Left renal cortex interstitium (tissue), 4 donors: ENCODE measurements at places on chromosomes 13 and 19.

GRCh38 chr19:18329035-18329376 is 6.1 kb upstream of the LSM4 start:
- DNase-seq, result no peak

GRCh38 chr13:93947651-93948050 is 531.8 kb downstream of the DCT start:
- no peak for DNase-seq

- no peak for DNase-seq
Measured at GRCh38 chr13:79492313-79492798, 11.4 kb downstream of the NDFIP2 start.

DNA sequence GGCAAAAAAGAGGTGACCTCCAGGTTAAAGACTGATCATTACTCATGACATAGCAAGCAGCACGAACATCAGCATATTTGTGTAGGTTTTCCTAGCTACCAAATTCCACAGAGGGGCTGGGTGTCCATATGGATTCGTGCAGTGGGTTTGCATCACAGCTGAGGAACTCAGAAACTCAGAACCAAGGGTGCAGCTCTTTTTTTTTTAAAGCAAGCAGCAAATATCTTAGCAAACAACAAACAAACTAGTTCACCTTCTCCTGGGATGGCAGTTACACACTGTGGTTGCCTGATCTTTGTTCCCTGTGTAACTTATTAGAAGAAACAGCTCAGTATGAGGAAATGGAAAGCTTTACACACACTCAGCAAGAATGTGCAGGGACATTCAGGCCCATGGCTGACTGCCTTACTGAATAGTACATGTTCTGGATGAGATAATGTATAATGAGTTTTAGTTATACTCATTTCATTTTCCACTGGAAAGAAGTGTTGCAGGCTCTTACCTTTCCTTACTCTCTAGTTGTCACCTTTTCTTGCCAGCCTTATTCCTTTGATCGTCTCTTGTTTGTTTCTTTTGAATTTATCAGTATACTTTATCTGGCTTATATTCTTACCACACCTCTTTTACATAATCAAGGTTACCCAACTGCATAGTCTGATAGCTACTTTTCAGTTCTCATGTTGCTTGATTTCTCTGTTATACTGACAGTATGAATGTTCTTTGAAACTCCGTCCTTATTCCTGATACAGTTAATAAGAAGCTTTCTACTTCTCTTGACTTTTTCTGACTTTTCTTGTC is 4.3 kb downstream of the NDFIP2 start:
- DNase-seq, result peak; percentile 27

GRCh38 chr13:114185182-114185971 is 6.3 kb downstream of the CFAP97D2 start:
- DNase-seq, result no peak

GRCh38 chr19:41796362-41796761 is at the start of gene CEACAM3:
Gene CEACAM3 (plus strand): TSS chr19:41796587. CDS start chr19:41796678, 91 bp downstream.
- DNase-seq, result no peak

- DNase-seq, result no peak
Measured at GRCh38 chr19:56404705-56405056, 549 bp downstream of the ZNF583 start.

DNA sequence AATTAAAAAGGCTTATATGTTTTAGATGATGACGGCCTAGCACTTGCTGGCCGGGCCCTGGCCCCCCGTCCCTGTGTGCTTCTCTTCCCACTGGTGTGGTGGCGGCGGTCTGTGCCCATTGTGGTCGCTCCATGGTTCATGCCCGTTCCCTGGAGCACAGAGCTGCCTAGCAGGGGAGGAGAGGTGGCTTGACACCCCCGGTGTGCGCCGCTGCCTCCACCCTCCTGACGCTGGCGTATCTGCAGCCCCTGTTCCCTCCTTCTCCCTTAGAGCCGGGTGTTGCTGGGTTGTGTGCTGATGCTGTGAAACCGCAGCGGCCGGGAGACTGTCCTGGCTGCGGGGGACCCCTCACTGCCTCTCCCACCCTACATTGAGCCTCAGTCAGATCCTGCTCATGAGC is 29.1 kb downstream of the DOT1L start:
- DNase-seq, result no peak

- no peak for DNase-seq
Measured at GRCh38 chr13:110756219-110756631, 42.7 kb downstream of the ING1 start.

GRCh38 chr19:47694466-47695273 is 18.6 kb upstream of the EHD2 start:
- DNase-seq, result no peak

GRCh38 chr19:55640577-55641425 is at the start of gene ZNF580:
Gene ZNF580 (plus strand): TSS chr19:55641002. CDS start chr19:55642509, 1,507 bp downstream.
- peak; percentile 60 for DNase-seq

GRCh38 chr13:86567119-86567518 is 767.9 kb upstream of the SLITRK6 start:
- DNase-seq, result no peak

- no peak for DNase-seq
Measured at GRCh38 chr13:67156723-67157060, 73.4 kb downstream of the PCDH9 start.

DNA sequence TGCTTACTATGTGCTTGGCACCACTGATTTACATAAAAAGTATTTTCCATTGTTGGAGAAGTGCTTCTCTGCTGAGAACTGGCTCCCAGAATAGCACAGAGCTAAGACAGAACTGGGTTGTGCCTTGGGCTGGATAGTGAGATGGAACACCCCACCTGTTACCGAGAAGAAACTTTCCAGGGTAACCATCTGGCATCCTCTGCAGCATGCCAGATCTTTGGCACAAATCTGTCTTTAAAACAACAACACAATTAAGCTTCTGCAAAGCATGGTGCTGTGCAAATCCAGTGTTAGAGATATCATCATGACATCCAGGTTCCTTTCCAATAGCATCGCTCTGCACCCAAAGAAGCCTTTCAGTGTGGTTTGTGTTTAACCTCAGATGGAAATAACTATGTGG is 202.5 kb upstream of the RFC3 start:
- no peak for DNase-seq

GRCh38 chr19:50460161-50460765 is 16.0 kb upstream of the EMC10 start:
- no peak for DNase-seq

- peak; percentile 9 for DNase-seq
Measured at GRCh38 chr19:36527341-36527740, 730 bp downstream of the ZNF260 start.

GRCh38 chr13:85615031-85615430 is 184.2 kb downstream of the SLITRK6 start:
- DNase-seq, result peak; percentile 9

DNA sequence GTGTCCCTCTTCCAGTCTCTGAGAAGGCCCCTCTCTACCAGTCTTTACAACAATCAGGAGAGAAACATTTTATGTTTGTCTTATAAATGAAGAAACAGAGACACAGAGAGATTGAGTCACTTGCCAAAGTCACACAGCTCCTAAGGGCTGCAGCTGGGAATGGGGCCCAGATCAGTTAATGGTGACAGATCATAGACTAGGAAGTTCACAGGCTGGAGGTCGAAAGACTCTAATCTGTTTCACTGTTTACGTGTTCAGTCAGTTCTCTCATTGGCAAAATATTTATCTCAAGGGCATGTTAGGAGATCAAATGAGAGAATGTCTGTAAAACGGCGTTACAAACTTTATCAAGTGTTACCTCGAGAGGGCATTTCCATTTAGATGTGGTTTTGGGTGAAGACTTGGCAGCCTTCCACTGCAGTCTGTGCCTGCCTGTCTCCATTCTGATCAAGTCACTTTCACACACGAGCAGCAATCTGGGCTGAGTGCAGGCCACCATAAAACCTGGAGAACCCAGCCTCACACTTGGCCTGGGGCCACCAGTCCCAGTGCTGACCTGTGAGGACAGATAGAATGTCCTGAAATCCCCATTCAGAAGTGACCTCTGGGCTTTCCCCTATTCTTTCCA is 65.1 kb downstream of the SIAH3 start:
- DNase-seq, result no peak

DNA sequence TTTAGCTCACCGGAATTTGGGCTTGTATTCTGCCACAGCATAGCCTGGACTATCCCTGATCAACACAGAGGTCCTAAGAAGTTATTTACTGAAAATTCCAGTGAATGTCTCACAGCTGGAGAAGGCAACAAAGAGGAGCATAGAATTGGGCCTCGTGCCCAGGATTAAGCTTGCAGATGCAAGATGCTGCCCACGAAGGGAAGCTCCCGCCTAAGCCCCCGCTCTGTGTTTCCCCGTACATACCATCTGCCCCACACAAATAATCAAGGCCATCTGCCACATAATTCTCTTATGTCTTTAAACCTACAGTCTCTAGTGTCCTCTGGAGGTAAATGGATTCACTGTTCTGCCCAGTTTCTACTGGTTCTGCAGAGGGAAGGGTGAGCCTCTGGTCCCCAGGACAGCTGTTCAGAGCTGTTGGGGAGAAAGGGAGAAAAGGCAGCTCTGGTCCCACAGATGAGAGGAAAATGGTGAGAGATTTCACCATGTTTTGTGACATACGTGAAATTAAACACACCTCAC is 7.4 kb upstream of the TPP2 start:
- no peak for DNase-seq

GRCh38 chr13:62556978-62557377 is 1141.3 kb upstream of the PCDH20 start:
- no peak for DNase-seq

GRCh38 chr19:11136400-11137101 is 19.0 kb downstream of the SPC24 start:
- no peak for DNase-seq

- DNase-seq, result no peak
Measured at GRCh38 chr19:56664511-56664910, 7.0 kb downstream of the ZNF835 start.

GRCh38 chr13:33757713-33758112 is 60.2 kb upstream of the RFC3 start:
- no peak for DNase-seq

- no peak for DNase-seq
Measured at GRCh38 chr19:41597600-41598041, 21.7 kb downstream of the CEACAM21 start.

DNA sequence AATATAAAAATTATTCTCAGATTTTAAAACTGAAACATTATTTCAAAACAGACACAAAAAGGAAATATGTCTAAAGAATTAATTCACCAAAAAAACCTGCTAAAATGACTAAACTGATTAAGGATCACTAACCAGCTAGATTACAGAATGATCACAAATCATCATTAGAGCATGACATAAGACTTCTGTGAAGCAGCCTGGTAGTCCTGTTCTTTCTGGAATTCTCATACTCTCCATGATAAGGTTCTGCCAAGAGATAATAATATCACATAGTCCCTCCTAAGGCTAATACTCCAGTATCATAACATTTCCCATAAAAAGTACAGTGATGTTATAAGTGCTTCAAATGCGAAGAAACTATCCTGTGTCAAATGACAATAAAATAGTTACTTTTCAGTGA is 1814.9 kb downstream of the SLITRK5 start:
- no peak for DNase-seq

DNA sequence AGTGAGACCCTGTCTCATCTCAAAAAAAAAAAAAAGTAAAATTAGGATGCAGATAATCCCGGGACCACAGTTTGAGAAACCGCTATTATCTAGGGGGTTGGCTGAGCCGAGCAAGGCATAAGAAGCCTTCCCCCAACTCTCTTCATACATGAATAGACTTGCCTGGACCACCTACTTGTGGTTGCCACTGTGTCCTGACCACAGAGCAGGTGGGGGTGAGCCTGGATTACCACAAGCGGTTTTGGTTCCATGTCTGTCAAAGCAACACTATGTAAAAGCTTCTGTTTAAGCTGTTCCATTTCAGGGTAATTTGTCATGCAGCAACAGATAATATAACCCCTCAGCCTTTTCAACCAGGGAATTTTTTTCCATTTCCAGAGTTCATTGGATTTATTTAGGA is 3.3 kb upstream of the NAPA start:
- DNase-seq, result no peak
